ENCODE measurements at places on chromosomes 5 and 9. TPM values are rescaled to one million over a fixed set of nuclear protein-coding genes. Genes with fewer than 3 reads are reported as not detected.

The CD14 gene
- 2.5 TPM for total RNA-seq

The THG1L gene
- total RNA-seq = 15.4 TPM

The PCDHA7 gene
- 0.15 TPM for total RNA-seq

The TSSK1B gene
- total RNA-seq = not detected

The FAM120A gene
- 70.5 TPM for total RNA-seq

The HARS2 gene
- 44.1 TPM for total RNA-seq

The ENTPD2 gene
- total RNA-seq = 2.8 TPM

The MIGA2 gene
- total RNA-seq = 23.0 TPM

The PITX1 gene
- total RNA-seq = 41.5 TPM

The ACOT12 gene
- total RNA-seq = 0.74 TPM

The CATSPER3 gene
- total RNA-seq = 0.69 TPM
